ENCODE measurements at places on chromosomes 4 and X. TPM values are rescaled to one million over a fixed set of nuclear protein-coding genes. Genes with fewer than 3 reads are reported as not detected.

The CSAG3 gene
- polyA plus RNA-seq: not detected

The FTHL17 gene
- polyA plus RNA-seq: not detected

The CXCR3 gene
- not detected for polyA plus RNA-seq

The CDKL2 gene
- polyA plus RNA-seq: 0.21 TPM

The PNCK gene
- 0.07 TPM for polyA plus RNA-seq

DNA sequence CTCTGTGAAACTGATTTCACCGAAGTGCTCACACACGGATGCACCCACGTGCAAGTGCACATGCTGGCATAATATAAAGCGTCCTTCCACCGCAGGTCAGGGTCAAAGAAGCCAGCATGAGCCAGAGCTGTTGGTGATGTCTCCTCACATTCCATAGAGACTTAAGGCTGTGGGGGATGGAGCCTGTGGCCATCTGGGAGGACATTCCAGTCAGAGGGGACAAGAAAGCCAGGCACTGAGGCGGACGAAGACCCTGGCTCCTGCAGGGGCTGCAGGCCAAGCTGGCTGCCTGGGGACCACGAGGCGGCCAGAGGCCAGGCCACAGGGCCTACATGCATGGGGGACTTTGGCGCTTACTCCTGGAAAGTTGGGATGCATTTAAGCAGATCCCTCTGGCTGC lies 7.7 kb downstream of the RNF212 start:
- DNase-seq: no peak

DNA sequence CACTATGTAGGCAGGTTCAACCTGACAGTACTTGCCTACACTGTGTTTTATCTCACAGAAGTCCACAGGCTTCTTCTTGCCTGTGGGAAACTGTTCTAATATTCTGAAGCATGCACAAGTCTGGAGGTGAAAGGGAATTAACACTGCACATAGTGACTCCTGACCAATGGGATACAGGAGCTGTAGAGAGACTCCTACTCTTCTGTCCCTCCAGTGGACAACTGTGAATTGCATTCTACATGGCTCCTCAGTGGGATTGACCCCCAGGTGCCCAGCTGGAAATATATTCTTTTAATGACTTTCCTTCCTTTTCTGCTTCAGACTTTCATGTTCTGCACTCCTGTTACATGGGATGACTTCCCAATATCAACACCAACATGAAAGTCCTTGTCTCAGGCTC lies 8.2 kb upstream of the YIPF6 start:
- DNase-seq: peak; percentile 32

DNA sequence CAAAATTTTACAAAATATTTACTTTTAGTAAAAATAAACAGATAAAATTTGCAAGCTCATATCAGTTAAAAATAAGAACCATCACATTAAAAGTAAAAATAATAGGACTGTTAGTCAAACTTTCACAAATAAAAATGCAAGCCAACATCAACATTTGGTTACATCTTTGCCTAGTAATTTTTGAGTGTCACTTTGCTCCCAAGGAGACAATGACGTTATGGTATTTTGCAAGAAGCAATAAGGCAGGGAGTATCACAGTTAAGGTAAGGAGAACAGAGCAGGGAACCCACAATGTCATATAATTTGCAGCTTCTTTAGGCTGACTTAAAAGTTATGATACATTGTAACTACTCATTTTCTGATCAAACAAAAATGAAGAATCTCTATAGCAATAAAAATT lies 98.7 kb downstream of the ATP8A1 start:
- DNase-seq: no peak

DNA sequence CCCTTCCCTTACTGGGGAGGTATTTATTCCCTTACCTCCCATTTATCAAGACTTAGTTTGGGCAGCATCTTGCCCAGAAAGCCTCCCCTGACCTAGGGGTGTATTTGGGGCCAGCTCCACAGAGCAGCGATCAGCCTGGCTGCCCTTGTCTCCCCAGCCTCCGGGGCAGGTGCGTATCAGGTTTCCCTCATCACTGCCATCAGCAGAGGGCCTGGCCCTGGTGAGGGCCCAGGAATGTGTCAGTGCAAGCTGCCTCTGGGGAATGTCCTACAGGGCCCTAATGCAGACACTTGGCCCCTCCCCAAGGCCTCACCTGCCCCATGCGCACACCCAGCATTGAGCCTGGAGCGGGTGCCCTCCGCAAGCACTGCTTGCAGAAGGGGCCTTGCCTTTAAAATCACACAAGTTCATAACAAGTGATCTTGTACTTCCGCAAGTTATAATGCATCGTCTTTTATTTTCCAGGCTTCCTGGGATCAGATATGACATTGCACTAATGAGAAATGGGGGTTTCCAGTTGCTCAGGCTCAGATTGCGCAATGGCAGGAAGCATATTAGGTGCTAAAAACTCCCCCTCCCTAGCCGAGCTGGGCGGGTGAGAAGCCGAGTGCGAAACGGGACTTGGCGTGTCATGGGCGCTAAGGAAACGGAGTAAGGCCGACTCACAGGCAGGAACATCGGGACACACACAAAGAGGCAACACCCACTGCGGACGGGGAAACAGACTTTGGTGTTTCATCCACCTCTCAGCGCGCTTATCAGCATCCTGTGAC lies 25.4 kb upstream of the AFAP1 start:
- peak; percentile 89 for DNase-seq

GRCh38 chr4:3136454-3136853 lies 62.0 kb downstream of the HTT start:
- no peak for DNase-seq

DNA sequence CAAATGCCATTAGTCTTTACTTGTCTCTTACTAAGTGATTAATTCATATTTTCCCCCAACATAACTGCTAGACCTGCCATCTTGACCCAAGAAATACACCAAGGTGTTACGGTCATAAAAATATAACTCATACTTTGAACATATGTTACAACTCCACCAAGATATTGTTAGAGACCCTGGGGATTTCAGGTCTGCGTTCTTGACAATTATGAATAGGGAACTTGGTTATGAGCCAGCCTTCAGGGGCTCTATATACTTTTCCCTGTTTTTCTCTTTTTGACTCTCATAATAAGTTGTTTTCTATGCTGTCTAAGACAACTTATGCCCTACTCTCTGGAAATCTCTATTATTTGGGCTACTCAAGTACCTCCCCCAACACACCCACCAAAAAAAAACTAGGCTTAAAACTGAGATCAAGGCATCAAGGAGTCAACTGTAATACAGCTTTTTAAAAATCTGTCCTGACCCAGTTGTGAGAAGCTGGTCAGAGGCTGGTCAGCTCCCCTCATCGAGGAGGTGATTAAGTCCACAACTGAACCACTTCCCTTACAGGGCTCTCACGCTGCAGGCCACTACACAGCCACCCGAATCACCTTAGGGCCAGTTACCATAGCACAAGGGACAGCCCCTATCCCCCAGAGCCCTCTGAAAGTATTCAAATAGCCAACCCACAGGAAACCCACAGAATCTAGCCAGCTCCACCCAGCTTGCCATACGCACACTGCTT lies 10.5 kb upstream of the TLR3 start:
- DNase-seq: no peak

GRCh38 chr4:117328333-117328732 lies 243.0 kb upstream of the TRAM1L1 start:
- no peak for DNase-seq

GRCh38 chr4:155891058-155891457 lies 12.4 kb upstream of the TDO2 start:
- no peak for DNase-seq

DNA sequence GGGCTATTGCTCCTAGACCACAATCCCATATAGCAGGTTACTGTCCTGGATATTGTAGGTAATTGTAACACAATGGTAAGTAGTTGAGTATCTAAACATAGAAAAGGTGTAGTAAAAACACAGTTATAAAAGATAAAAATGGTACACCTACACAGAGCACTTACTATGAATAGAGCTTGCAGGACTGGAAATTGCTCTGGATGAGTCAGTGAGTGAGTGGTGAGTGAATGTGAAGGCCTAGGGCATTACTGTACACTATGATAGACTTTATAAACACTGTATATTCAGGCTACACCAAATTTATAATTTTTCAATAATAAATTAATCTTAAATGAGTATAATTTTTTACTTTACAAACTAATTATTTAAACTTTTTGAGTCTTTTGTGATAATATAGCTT lies 425.7 kb downstream of the PABPC4L start:
- DNase-seq: peak; percentile 36

GRCh38 chr4:27081675-27082586 lies 221.3 kb downstream of the STIM2 start:
- no peak for DNase-seq

GRCh38 chrX:154990496-154990895 lies 32.0 kb downstream of the F8 start:
- no peak for DNase-seq

DNA sequence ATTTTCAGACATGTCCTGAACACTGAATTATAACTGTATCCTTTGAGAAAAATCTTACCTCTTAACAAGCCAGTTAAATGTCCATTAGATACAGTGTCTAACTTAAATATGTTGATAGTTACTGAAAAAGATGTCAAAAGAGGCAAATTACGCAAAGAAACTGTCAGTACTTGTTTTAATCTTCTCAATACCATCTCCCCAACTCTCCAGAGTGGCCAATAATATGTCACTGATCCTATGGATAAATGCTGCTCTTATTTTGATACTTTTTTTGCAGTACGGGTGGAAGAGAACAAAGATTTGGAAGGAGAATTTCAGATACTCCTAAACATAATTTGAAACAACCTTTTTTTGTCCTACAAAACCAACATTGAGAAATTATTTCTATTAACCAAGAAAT lies 192.7 kb downstream of the CBR4 start:
- no peak for DNase-seq

DNA sequence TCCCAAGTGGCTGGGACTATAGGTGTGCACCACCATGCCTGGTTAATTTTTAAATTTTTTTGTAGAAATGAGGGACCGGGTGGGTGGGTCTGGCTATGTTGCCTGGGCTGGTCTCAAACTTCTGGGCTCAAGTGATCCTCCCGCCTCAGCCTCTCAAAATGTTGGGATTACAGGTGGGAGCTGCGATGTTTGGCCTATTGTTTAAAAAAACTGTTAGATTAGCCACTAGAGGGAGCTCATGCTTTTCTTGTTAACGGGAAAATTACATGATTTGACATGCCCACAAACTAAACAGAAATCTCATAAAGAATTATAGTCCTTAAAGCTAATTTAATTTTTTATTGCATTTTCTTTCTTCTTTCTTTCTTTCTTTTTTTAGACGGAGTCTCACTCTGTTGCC lies 5.0 kb upstream of the SDAD1 start:
- no peak for DNase-seq

DNA sequence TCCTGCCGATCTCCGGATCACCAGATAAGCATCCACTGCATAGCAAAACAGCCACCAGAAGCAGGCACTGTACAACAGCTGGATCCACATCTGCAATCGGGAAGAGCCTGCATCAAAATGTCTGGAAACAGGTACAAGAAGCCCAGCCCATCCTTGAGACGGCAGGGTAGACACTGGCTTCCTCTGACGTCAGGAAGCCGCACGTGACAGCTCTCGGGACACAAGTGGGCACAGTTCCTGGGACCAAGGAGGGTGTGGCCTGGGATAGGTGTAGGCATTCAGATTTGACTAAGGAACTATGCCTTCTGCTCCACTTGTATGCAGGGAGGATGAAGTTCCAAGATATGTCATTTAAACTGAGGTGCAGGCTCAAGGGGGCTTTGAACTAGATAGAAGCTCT lies 6.3 kb downstream of the GPR143 start:
- no peak for DNase-seq

GRCh38 chr4:113483131-113483530 lies 278.4 kb downstream of the CAMK2D start:
- DNase-seq: no peak

- DNase-seq: no peak
These were observed 23.0 kb downstream of the HMX1 start for GRCh38 chr4:8848507-8849265.

DNA sequence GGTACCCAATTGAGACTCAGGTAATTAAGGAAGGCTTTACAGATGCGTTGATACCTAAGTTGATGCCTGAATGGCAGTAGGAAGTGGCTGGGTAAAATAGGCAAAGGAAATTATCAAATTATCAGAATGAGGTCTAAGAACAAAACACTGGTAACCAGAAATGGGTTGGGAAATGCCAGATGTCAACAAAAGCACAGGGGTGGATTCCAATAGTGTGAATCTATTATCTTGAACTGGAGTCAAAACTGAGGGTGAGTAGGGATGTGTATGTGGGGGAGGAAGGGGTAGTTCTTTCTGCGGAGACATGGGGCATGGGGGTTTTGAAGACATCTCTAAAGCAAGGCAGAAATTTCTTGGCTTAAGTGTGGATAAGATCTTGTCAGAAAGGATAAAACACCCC lies 16.0 kb upstream of the SEPTIN6 start:
- no peak for DNase-seq

- no peak for DNase-seq
These were observed 281.7 kb downstream of the PPP1R2C start for GRCh38 chrX:42496239-42496638.

GRCh38 chr4:33052241-33052640 lies 2332.1 kb downstream of the PCDH7 start:
- no peak for DNase-seq

DNA sequence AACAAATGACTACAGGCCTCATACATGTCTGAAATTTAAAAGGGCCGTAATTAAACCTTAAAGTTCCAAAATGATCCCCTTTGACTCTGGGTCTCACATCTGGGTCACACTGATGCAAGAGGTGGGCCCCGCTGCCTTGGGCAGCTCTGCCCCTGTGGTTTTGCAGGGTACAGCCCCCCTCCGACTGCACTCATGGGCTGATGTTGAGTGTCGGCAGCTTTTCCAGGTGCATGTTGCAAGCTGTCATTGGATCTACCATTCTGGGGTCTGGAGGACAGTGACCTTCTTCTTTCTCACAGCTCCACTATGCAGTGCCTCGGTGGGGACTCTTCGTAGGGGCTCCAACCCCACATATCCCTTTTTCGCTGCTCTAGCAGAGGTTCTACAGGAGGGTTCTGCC lies 1537.9 kb downstream of the PCDH18 start:
- DNase-seq: no peak

DNA sequence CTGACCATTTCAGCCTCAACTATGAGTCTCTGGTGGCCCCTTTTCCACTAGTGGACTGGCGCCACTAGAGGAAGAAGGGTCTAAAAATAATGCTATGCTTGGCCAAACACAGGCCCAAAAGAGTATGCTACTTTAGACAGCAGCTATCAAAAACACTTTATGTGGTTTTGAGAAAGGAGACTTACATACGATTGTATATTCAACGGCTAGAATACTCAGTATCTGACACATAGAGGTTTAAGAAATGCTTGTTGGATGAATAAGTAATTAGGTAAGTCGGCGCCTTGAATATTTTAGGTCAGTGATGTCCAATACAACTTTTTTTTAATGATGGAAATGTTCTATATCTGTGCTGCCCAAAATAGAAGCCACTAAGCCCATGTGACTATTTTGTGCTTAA lies 25.7 kb upstream of the TMPRSS11A start:
- DNase-seq: no peak

DNA sequence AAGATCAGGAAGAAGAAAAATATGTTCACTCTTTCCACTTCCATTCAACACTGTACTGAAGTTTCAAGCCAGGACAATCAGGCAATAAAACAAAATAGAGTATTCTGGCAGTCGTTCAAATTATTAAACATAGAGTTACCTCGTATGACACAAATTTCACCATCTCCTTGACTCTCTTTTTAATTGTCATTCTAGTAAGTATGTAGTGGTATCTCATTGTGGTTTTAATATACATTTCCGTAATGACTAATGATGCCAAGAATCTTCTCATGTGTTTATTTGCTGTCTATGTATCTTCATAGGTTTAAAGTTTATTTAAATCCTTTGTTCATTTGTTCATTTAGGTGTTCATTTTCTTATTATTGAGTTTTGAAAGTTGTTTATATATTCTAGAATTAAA lies 352.2 kb downstream of the IDS start:
- DNase-seq: peak; percentile 11

- DNase-seq: no peak
These were observed 71.4 kb downstream of the AREG start for GRCh38 chr4:74516303-74516702.
